ENCODE measurements at places on chromosomes 16 and 17. TPM values are rescaled to one million over a fixed set of nuclear protein-coding genes. Genes with fewer than 3 reads are reported as not detected.

DNA sequence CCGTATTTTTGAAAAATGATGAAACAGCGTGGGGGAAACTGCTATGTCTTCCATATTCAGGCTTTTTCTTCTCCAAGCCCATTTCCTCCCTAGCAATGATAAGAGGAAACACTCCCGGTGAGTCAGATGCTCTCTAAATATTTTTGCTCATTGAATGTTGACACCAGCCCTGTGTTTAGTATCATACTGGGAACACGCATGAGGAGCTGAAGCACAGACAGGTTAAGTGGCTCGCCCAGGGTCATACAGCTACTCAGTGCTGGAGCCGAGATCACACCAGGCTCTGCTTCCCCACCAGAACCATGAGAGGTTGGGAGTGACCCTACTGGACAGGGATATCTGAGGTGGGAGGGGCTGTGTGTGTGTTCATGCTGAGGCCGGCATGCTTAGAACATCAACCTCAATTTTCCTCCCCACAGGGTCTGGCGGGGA is 37.8 kb upstream of the ADGRG1 start:
- no peak for DNase-seq

- no peak for DNase-seq
These were observed 17.4 kb upstream of the PHOSPHO1 start for GRCh38 chr17:49247944-49248343.

- no peak for DNase-seq
These were observed 49.4 kb downstream of the VAC14 start for GRCh38 chr16:70751593-70751992.

DNA sequence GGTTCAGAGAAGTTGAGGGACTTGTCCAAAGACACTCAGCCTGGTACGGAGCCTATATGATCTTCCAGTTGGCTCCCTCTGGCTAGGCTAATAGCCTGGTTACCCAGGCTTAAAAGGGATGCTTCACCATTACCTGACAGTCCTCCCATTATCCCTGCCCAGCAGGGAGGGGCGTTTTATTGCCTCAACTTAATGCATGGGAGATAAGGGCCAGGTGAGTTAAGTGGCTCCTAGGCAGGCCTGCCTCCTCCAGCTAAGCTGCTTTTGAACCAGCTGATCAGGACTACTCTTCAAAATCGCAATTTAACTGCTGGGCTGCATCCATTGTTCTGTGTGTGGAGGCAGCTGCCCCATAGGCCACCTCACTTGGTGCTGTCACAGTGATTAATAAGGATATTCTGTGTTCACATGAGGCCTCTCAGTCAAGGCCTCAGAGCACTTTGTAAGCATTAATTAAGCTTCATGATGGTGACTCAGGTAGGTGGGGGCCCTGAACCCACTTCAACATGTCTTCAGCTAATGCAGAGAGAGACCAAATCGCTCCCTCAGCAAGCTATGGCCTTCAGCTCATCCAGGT is 27.9 kb downstream of the SMPD3 start:
- no peak for DNase-seq

GRCh38 chr16:27020031-27020430 is 46.7 kb upstream of the C16orf82 start:
- DNase-seq = no peak

GRCh38 chr17:82734987-82735866 is at the start of gene FN3K:
Gene FN3K, plus strand, starts transcription at chr17:82735615. Its CDS starts 22 bp downstream, at chr17:82735637.
- DNase-seq = peak; percentile 86

- DNase-seq = peak; percentile 78
These were observed 47.8 kb downstream of the ERN1 start for GRCh38 chr17:64081802-64082799.

DNA sequence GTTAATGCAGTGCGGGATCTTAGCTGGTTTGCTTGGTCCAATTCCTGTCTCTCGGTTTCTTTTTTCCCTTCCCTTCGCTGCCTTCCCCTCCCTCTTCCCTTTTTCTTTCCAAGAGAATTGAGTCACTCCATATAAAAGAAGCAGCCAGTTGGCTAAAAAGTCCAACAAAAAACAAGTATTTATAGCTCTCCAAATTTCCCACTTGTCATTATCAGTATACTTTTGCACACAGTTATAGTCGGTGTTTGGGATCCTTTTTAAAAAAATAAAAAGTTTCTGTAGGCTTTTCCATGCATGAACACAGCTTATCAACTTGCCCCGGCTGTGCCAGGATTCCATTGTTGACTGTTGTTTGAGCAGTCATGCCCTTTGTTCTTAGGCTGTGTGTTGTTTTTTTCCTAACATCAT is 24.9 kb downstream of the HMOX2 start:
- DNase-seq = no peak

- DNase-seq = no peak
These were observed 8.5 kb downstream of the HS3ST6 start for GRCh38 chr16:1909561-1910231.

DNA sequence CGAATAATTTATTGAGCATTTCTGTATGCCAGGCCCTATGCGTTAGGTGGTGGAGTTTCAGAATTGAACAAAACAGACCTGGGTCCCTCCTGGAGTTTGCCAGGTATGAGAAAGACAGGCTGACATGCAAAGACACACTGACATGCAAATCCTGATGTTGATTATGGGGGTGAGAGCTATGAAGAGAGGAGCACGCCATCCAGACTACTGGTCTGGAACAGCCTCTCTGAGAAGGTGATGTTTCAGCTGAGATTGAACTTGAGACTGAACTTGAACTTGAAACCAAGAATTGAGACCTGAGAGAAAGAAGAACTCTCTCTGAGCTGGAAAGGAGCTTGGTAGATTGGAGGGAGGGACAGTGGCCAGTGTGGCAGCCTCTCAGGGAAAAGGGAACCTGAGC is 14.2 kb upstream of the CACNG4 start:
- no peak for DNase-seq

DNA sequence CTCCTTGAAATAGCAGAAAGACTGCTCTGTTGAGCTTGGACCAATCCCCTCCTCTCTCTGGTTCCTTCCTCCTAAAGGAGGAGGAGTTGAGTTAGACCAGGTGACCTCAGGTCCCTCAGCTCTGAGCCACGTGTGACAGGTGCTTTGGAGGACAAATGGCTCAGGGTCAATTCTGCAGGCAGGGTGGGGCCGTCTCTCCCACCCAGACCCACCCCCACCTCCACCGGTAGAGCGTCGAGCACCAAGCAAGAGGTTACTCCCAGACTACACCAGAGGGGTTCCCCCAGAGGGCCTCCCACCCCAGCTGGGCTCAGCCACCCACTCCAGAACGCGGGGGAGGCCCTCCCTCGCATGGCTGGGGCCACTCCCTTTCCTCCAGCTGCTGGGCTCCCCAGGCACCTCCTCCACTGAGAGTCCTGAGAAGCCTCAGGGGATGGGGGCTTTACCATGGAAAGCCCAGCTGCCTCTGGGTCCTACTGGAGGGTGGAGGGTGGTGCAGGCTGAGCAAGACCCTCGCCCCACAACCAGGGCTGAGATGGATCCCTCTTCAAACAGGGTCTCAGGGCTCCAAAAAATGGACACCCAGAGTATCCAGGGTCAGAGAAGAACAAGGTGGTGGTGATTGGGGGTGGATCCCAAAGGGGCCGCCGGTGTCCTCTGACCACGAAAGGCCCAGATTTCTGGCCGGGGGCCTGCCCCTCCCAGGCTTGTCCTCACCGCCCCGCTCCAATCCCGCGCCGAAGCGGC is 7.6 kb downstream of the MYO1C start:
- peak; percentile 85 for DNase-seq

DNA sequence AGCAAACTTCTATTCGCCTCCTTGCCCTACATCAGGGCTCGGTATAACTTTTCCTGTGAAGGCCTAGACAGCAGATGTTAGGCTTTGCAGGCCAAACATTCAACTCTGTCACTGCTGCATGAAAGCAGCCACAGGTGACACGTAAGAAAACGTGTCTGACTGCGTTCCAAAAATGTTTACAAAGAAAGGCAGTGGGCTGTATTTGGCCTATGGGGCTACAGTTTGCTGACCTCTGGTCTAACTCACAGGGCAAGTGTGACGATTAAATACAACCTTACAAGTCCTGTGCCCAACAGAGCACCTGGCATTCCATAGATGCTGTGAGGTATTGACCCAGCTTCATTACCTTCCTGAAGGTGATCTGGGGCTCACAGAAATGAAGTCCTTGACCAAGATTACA is 79.4 kb downstream of the USP31 start:
- DNase-seq = no peak

DNA sequence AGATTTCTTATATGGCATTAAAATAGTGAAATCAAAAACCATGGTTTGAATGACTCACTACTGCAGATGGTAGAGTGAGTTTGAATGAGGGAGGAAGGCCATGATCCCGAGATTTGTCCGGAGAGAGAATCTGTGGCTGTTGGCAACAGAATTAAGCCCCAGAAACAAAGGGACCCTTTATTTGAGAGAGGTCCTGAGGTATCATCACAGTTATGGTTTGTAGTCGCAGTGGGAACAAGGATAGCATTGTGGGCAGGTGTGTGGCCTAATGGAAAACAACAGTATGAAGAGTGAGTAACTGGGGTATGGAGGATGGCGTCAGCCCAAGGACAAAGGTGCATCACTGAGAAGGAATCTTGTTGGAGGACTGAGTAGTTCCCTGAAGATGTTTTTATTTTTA is 8.5 kb upstream of the ZFP3 start:
- DNase-seq = no peak

DNA sequence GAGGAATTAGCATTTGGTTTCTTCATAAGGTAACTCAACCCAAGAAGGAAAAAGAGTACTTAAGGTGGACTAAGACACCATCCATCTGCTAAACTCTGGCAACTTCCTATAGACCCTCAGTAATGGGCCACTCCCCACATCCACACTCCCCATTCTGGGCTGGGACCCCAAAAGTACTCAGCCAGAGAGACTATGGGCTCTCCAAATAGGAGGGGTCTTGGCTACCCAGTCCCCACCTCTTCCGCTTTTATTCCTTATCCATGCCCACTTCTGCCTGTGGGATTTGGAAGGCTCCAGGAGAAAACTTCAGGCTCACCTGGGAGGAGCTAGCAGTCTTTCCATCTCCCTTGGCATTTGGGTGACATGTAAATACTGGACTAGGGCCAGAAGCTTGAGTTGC is 164.5 kb upstream of the CCL2 start:
- no peak for DNase-seq

- DNase-seq = no peak
These were observed 73.0 kb downstream of the OR1D5 start for GRCh38 chr17:2990396-2990795.

- no peak for DNase-seq
These were observed 11.2 kb downstream of the MVP start for GRCh38 chr16:29831490-29831889.

The RAB37 gene
- 14.8 TPM for total RNA-seq

The CCL14 gene
- not detected for total RNA-seq

The MYH8 gene
- not detected for total RNA-seq

The ZNF287 gene
- total RNA-seq = 7.1 TPM

The ZG16 gene
- 1.9 TPM for total RNA-seq

The CARD14 gene
- 1.3 TPM for total RNA-seq

The KATNIP gene
- total RNA-seq = 21.5 TPM

The SAMD14 gene
- 2.2 TPM for total RNA-seq

The SLC52A1 gene
- not detected for total RNA-seq

The GAST gene
- total RNA-seq = not detected

The CCL1 gene
- total RNA-seq = not detected

All from Caco-2 (cell line).